ENCODE measurements at places on chromosomes 6 and 20. TPM values are rescaled to one million over a fixed set of nuclear protein-coding genes. Genes with fewer than 3 reads are reported as not detected.

Gene DAAM2
- total RNA-seq: 4.0 TPM

Gene MCHR2
- not detected for total RNA-seq

Gene SLC22A2
- total RNA-seq: not detected

Gene PPARD
- total RNA-seq: 11.1 TPM

Gene DEFB124
- not detected for total RNA-seq

DNA sequence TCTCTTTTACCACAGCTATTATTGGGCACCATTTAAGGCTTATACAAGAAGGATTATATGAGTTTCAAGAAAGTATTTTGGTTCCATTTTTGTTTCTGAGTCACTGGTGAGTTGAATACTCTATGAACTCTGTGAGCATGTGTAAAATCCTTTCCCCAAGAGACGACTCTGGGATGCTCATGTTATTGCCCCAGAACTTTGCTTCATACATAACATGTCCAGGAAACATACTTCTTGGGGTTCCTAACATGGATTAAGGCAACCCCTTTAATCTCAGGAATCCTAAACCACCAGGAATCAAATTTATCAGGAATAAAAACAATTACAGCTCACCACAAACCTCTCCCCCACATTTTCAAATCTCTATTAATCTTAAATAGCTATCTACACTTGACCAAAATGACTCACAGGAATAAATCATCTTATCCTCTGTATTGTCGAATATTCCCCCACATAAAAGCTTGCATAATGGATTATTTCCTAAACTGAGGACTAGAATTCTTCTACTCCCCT lies 117.5 kb upstream of the COL21A1 start:
- peak; percentile 54 for DNase-seq

DNA sequence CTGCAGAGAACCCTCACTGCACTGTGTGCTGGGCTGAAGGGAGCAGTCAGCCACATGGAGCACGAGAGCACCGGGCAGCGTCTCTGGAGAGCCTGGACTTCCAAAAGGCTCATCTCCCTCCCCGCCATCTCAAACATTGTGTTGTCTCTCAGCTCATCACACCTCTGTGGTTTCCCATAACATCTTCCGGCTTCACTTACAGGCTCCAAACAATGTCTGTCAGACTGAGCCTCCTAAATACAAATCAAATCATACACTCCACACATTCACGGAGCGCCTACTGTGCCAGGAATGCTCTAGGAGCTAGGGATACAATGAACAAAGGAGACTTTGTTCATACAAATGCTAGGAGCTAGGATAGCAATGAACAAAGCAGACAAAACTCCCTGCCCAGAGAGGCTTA lies 398.0 kb downstream of the RNGTT start:
- no peak for DNase-seq

DNA sequence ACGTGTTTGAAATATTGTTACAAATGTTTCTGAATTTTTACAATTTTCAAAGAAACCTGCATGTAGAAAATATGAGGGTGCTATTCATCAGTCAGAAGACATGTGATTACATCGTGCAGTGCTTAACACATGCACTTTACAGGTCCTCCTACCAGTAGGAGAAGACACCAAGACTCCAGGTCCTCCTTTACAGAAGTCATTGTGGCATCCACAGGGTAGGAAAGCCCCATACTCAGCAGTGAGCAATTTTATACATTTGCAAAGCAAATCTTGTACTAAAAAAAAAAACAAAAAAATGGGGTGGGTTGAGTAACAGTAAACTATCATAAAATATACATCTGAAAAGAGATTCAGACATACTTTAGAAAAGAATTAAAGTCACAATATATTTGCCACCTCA lies 14.0 kb downstream of the TPD52L1 start:
- DNase-seq: no peak

GRCh38 chr20:13492001-13492481 lies 146.7 kb downstream of the TASP1 start:
- peak; percentile 73 for DNase-seq

GRCh38 chr20:33296206-33296605 lies 13.2 kb downstream of the BPIFB1 start:
- no peak for DNase-seq

DNA sequence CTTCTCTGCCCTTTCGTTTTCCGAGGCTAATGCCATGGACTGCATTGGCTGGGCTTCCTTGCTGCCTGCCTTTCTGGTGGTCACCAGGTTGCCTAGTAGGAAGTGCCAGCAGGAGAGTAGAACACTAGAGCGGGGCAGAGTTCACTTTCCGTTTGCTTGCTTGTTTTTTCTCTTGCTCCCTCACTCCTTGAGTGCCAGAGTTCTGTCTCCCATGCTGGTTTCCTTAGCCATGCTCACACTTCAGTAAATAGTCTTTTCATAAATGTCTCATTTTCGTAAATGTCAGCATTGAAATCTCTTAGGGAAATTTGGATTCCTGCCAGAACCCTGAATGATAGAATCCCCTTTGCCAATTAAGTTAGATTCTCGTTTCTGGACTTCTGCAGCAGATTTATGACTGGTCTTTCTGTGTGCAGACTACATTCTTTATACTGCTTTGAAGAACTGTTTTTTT lies 63.9 kb downstream of the FAM83B start:
- peak; percentile 16 for DNase-seq

DNA sequence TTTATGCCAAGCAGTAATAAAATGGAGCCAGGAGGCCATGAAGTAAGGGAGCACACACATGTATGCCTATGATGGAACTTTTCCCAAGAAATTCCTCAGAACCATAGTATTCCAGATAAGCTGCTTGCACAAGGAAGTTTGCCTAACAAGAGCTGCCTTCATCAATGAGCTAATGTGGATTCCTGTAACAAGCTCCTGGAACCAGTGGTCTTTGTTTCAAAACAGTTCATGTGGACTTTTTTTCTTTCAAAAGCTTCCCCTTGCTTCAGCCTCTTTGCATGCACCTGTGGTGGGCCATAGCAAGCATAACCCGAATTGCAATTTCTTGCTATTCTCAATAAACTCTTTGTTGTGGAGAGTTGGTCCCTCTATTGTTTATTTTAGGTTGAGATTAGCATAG lies 359.6 kb downstream of the UTRN start:
- no peak for DNase-seq

DNA sequence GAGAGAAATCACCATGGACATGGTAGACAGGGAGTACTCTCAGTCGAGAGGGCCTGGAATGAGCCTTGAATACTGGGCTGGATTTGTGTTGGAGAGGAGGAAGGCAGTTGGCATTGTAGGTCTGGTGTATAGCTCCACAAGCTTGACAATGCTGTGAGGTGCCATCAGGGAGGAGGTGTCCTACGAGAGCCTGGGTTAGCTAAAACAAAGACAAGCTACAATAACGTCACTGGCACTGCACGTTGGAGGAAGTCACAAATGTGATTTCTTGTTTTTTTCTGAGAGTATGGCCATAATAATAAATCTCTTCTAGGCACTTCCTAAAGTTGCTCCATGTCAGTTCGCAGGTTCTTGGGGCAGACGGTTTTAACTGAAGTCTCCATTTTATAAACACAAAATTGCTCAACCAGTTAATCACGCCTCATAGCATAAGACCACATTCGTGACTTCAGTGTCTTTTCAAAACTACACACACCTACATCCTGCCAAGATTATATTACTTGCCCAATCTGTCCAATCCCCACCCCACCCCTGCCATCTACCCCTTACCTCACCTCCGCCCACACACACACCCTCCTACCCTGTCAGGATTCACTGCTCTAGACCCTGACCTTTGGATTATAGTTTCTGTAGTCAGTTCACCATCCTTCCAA lies 4.4 kb upstream of the HLA-DMB start:
- DNase-seq: no peak

- DNase-seq: no peak
These were observed 1118.5 kb upstream of the EYS start for GRCh38 chr6:66825539-66825938.

- DNase-seq: peak; percentile 57
These were observed 23.1 kb downstream of the VPS52 start for GRCh38 chr6:33248643-33248931.

DNA sequence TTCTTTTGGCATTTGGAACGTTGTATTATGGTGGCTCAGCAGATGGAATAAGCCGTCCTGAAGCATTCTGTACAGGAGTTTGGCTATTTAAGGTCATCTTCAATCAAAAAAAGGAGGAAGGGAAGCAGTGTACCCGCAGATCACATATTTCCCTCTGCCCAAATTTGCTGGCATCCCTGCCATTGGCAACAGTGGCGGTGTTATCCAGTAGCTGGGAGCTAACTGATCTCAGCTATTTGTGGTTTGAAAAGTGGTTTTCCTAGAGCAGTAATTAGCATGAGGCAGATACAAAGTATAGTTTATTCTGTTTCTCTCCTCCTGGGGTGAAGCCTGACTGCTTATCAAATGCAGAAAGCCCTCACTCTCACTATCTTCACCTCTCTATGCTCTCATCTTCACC lies 576.8 kb downstream of the QKI start:
- DNase-seq: peak; percentile 40

- no peak for DNase-seq
These were observed 8.6 kb upstream of the UBE2J1 start for GRCh38 chr6:89361171-89361570.

- no peak for DNase-seq
These were observed 73.7 kb upstream of the FUCA2 start for GRCh38 chr6:143585241-143585640.
